ENCODE measurements at places on chromosomes 12 and 14.

GRCh38 chr14:81485781-81486180, 47.9 kb downstream of the SEL1L start:
- no peak for DNase-seq

DNA sequence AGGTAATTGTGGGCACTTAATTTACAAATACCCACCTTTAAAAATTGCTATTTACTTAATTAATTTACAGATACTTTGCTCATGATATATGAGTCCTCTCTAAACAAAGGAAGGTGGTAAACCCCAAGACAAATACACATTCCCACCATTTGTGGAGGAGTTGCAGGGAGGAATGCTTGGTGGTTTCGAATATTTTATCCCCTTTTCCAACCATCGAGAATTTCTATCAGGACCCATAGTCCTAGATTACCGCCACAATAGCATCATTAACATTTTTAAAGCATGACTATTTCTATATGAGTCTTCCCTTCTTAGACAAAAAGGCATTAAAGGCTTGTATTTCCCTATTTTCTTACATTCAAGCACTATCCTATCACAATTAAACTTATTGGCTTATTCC, 34.2 kb upstream of the PLEKHA5 start:
- no peak for DNase-seq

GRCh38 chr14:20834899-20835298, 32.3 kb upstream of the RNASE1 start:
- no peak for DNase-seq

GRCh38 chr12:128994856-128995255, 141.6 kb downstream of the GLT1D1 start:
- no peak for DNase-seq

GRCh38 chr14:91399868-91400640, 17.6 kb downstream of the CCDC88C start:
- no peak for DNase-seq
